ENCODE measurements at places on chromosomes 2 and 18.

DNA sequence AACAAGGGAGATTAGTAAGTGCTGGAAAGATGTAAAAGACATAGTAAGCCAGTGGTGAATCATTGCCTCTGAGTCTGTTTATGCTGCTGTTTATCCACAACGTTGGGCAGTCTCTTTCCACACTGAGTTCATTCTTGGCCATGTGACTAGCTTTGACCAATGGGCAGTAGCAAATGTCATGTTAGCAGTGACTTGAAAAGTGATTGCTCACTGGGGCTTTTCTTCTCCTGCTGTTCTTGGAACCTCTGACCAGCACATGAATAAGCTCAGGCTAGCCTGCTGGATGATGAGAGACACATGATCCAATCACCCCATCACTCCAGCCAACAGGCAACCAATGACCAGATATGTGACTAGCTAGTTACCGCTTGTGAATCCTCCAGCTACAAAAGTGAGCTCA is 360.4 kb downstream of the SLC4A3 start:
- no peak for DNase-seq

DNA sequence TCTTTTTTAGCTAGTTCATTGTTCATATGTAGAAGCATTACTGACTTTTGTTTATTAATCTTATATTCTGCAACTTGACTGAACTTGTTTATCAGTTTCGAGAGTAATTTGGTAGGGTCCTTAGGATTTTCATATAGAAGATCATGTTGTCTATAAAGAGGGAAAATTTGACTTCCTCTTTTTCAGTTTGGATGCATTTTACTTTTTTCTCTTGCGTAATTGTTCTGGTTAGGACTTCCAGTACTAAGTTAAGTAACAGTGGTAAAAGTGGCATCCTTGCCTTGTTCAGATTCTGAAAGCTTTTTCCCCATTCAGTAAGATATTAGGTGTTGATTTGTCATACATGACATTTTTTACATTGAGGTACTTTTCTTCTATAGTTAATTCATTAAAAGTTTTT is 726.0 kb downstream of the KCNJ3 start:
- DNase-seq: no peak

- DNase-seq: no peak
Observed at GRCh38 chr2:85091838-85092237, 41.4 kb upstream of the TCF7L1 start.

DNA sequence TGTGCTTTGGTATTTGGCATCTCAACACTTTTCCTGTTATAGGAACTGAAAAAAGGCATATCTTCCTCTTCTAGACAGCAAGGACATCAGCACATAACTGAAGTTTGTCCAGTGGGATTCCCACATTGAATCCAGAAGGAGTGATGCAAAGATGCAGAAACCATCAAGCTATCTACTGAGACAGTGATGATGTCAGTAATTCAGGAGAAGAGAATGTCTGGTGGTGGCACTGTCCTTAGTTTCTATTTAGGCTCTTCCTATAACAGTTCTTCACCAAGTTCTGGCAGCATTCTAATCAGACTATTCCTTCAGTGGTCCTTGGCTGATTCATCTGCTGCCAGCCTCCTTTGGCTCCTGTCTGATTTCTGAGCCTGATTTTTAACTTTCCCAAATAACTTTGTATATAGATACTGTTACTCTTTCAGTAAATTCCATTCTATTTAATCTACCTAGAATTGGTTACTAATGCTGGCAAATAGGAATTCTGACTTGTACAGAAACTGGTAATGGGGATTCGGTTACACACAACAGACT is 56.6 kb upstream of the AGPS start:
- DNase-seq: no peak

All from amniotic stem cell (primary cell).